ENCODE measurements at places on chromosomes 4 and X. TPM values are rescaled to one million over a fixed set of nuclear protein-coding genes. Genes with fewer than 3 reads are reported as not detected.

Gene FGF2
- total RNA-seq: 8.9 TPM

Gene FAM149A
- total RNA-seq: 9.4 TPM

GRCh38 chrX:21749924-21750323 lies 8.0 kb downstream of the SMPX start:
- peaks cover 4% of the 10 kb centered on the region for H3K4me1 ChIP-seq
- no peaks in the 10 kb centered on the region for H3K36me3 ChIP-seq
- H3K27me3 ChIP-seq: peaks cover 10% of the 10 kb centered on the region
- no peak overlapping the region for H3K4me3 ChIP-seq

- H3K4me3 ChIP-seq: no peak overlapping the region
- H3K27me3 ChIP-seq: no peaks in the 10 kb centered on the region
- peaks cover 9% of the 10 kb centered on the region for H3K4me1 ChIP-seq
- no peak overlapping the region for H3K27ac ChIP-seq
- no peaks in the 10 kb centered on the region for H3K36me3 ChIP-seq
These were observed 25.6 kb upstream of the SLC25A4 start for GRCh38 chr4:185117300-185117934.

- no peak overlapping the region for H3K4me3 ChIP-seq
- peaks cover 3% of the 10 kb centered on the region for H3K4me1 ChIP-seq
- H3K36me3 ChIP-seq: no peaks in the 10 kb centered on the region
- no peak overlapping the region for H3K27ac ChIP-seq
These were observed 7.5 kb downstream of the SMIM10 start for GRCh38 chrX:134998246-134998645.

DNA sequence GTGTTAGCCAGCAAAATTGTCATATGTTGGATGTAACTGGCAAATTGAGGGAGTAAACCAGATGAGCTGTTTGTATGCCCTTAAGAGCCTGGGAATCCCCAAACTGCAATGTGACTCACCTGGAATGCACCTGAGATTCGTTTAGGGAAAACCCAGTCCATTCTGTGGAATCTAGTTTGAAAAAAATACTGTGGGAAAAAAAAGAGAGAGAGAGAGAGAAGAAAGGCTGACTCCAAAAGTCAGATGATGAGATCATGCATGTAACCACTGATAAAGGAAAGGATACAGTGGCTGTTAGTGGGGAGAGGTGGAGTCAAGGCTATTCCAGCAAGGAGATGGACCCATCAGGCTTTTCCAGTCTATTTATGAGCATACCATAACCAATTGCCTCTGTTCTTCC lies 48.5 kb downstream of the SLC9A7 start:
- DNase-seq: no peak
- H3K27ac ChIP-seq: no peak overlapping the region
- no peak overlapping the region for H3K4me3 ChIP-seq
- no peaks in the 10 kb centered on the region for H3K36me3 ChIP-seq
- peaks cover 2% of the 10 kb centered on the region for H3K4me1 ChIP-seq

DNA sequence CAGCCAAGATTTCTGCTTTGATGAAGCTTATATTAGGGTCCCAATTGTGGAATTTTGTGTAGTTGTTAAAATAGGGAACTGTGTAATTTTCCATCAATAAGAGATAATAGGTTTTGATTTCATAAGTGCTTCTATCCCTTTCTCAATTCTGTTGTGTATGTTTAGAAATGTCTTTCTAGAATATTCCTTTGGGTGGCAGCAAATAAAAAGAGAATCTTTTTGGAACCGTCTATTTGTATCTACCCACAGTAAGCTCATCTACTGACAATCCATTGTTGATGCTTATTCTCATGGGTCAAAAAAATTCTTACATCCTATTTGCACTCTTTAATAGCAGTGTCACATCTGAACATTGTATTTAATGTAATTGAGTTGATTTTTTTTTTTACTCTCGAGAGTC lies 61.7 kb downstream of the TMA16 start:
- H3K27ac ChIP-seq: no peak overlapping the region
- no peak for DNase-seq
- no peaks in the 10 kb centered on the region for H3K27me3 ChIP-seq
- H3K36me3 ChIP-seq: no peaks in the 10 kb centered on the region

GRCh38 chr4:184274286-184274951 lies 56.7 kb upstream of the ENPP6 start:
- no peak overlapping the region for H3K4me3 ChIP-seq
- H3K27ac ChIP-seq: no peak overlapping the region
- no peak for DNase-seq

Gene CSAG3
- not detected for total RNA-seq

DNA sequence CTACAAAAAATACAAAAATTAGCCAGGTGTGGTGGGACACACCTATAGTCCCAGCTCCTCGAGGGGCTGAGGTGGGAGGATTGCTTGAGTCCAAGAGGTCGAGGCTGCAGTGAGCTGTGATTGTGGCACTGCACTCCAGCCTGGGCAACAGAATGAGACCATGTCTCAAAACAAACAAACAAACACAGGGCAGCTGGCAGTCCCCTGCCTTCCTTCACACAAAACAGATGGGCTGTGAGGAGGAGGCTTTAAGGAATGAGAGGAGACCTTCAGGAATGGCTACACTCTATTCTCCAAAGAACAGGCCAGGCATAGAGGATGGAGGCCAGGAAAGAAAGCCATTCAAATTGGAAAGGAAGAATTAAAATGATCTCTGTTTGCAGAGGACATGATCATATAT lies 65.6 kb upstream of the MAML3 start:
- H3K36me3 ChIP-seq: no peaks in the 10 kb centered on the region
- no peaks in the 10 kb centered on the region for H3K27me3 ChIP-seq
- H3K4me1 ChIP-seq: no peaks in the 10 kb centered on the region

Gene XAGE2
- total RNA-seq: 0.27 TPM

All from muscle of leg (tissue), 16 donors.